ENCODE measurements at places on chromosomes 13 and 19.

- DNase-seq = no peak
These were observed 228.5 kb upstream of the ARGLU1 start for GRCh38 chr13:106796280-106797047.

GRCh38 chr13:48490241-48490640, 42.6 kb downstream of the RCBTB2 start:
- no peak for DNase-seq

DNA sequence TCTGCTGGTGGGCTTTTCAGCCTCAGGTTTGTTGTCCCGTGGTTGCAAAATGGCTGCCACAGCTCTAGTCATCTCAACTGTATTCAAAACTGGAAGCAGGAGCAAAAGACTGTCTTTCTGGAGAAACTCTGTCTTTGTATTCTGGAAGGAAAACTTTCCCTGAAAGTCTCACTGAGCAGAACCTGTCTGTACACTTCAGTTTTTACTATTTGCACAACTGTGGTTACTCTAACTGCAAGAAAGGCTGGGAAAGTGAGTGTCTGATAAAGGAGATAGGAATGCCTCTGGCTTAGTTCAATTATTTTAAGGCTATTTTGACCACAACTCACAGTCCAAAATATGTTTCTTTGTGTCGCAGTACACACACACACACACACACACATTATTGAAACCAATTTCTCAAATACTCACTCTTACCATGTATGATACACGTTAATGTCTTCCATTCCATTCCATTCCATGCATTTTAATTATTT, 49.7 kb upstream of the EHD2 start:
- no peak for DNase-seq

GRCh38 chr13:80010846-80011245, 330.1 kb downstream of the SPRY2 start:
- no peak for DNase-seq

GRCh38 chr13:20057214-20057613, 98.7 kb downstream of the ZMYM2 start:
- no peak for DNase-seq

- DNase-seq = no peak
These were observed 740.1 kb upstream of the SPRY2 start for GRCh38 chr13:81080911-81081454.

DNA sequence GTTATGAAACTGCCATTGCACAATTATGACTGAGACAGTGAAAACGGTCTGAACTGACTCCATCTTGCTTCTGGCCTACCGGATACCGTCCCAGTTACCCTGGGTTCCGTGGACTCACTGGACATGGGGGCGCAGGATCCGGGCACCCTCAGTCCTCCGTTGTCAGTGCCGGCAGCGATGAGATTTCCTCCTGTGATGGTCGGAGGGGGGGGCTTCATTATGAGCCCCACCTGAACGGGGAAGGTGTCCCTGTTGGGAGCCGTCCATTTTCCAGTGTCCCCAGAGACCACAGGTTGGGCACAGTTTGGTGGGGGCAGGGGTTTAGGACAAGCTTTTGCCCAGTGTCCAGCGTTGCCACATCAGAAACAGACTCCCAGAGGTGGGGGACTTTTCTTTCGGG, 23.4 kb downstream of the TMEM255B start:
- no peak for DNase-seq

- no peak for DNase-seq
These were observed 5.1 kb upstream of the MKNK2 start for GRCh38 chr19:2055931-2056836.

DNA sequence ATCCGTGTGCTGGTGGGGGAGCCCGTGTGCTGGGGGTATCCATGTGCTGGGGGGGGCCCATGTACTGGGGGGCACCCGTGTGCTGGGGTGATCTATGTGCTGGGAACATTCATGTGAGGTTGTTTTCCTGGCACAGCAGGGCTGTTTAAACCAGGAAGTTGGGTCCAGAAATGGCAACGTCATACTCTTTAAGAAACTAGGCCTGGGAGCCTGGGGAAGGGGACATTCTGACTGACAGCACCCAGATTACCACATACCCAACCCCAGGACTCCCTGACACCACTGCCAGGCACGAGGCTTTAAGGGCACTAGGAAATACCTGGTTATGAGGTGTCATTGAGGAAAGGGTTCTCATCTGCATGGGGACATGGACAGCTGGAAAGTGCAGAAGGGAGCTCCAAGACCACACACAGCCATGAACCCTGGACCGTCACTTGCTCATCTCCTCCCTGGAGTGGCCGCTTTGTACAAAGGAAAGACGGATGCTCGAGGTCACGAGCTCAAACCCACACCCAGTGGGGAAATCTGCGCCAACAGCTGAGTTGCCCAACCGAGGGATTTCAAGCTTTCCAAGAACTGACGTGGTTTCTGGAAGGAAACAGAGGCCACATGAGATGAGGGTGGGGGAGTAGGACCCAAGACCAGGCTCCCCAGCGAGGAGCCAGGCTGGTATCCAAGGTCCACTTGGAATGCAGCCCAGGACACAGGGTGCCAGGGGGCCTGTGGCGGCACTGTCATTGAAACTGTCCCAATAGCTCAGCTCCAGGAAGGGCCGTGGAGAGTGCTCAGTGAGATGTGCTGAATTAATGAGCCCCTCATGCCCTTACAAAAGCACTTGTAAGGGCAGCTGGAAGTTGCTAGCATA, 40.9 kb downstream of the RAB20 start:
- no peak for DNase-seq

- DNase-seq = no peak
These were observed 428.6 kb downstream of the RFC3 start for GRCh38 chr13:34246511-34246910.

- DNase-seq = no peak
These were observed 10.9 kb downstream of the ZNF549 start for GRCh38 chr19:57537953-57538547.

GRCh38 chr13:33536601-33537000, 251.0 kb upstream of the STARD13 start:
- no peak for DNase-seq

GRCh38 chr19:18939922-18940768, 872 bp downstream of the HOMER3 start:
- DNase-seq = no peak

- DNase-seq = peak; percentile 43
These were observed 14.0 kb upstream of the TUBB4A start for GRCh38 chr19:6516018-6516658.

DNA sequence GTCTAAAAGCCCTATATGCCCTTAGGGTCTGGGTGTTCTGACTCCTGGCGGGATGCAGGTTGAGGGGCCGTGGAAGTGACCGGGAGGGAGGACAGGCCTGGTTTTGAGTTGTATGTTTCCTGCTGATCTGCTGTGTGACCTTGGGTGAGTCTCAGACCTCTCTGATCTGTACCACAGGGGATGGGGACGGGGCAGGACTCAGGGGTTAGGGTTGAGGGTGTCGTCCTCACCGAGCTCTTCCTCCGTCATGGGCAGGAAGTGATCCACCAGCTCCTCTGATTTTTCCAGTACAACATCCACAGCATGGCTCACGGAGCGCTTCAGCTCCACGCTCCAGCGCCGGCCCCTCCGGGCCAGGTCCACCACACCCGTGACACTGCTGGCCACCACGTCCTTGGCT, 6.2 kb downstream of the PLIN5 start:
- no peak for DNase-seq

- peak; percentile 34 for DNase-seq
These were observed 57.3 kb downstream of the CEBPG start for GRCh38 chr19:33430674-33431277.

DNA sequence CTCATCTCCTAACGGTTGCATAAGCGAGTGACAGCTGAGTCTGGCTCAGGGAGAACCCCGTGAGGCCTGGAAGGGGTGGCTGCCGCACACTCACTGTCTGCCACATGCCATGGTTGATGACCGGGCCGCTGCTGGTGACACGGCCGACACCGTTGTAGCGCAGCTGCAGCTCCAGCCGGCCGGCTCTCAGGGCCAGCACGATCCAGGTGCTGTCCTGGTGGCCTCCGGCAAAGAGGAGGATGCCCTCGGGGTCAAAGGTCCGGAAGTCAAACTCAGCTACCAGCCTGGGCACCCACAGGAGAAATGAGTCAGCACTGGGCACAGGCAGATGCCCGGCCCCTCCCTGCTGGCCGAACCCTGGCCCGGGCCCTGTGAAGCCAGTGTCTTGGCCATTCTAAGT, 31.7 kb downstream of the GAS6 start:
- no peak for DNase-seq

DNA sequence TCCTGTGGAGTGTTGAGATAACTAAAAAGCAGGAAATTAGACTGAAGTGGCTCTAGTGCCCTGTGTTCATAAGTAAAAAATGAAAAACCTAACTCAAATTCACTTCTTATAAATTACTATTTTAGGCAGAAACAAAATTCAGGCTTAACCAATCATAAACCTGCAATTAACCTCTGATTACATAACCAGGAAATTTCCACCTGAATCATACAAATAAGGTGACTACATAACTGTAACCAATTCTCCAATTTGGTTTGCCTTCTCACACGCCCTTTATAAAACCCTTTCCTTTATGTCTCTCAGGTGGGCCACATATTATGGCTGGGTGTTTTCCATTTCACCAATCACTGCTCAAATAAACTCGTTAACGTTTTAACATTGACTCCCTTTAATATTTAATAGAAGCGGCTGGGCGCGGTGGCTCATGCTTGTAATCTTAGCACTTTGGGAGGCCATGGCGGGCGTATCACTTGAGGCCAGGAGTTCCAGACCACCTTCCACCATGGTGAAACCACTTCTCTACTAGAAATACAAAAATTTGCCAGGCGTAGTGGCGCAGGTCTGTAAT, 22.9 kb upstream of the ZNF724 start:
- no peak for DNase-seq

GRCh38 chr13:85659493-85659892, 139.7 kb downstream of the SLITRK6 start:
- no peak for DNase-seq

- no peak for DNase-seq
These were observed 28.5 kb downstream of the ZNF266 start for GRCh38 chr19:9406798-9407352.

- DNase-seq = no peak
These were observed 7.8 kb downstream of the SLC7A10 start for GRCh38 chr19:33217881-33218280.

- no peak for DNase-seq
These were observed 10.9 kb downstream of the KASH5 start for GRCh38 chr19:49398931-49399330.

DNA sequence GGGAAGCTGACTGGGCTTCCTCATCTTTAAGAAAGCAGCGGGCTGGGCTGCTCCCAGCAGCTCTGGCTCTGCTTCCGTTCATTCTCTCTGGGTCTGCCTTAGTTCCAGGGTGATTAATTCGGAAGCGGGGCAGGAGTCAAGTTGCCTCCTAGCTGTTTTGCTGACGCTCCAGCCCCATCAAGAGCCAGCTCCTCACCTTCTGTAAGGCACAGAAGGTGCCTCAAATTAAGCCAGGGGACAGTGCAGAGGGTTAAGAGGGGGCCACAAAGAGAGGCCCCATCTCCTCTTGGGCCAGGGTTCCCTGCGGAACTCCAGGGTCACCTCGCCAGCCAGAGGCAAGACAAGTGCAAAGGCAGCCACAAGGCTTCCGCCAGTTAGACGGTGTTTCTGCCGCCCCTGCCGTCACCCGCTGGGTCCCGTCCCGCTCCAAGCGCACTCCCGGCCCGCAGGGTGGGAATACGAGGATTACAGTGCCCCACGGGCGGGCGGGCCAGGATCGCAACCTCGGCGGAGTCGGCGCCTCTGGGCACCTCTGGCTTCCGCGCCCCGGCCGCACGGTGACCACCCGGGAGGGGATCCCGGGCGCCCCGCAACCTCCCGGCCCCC, 508 bp downstream of the SLC15A1 start:
- no peak for DNase-seq

DNA sequence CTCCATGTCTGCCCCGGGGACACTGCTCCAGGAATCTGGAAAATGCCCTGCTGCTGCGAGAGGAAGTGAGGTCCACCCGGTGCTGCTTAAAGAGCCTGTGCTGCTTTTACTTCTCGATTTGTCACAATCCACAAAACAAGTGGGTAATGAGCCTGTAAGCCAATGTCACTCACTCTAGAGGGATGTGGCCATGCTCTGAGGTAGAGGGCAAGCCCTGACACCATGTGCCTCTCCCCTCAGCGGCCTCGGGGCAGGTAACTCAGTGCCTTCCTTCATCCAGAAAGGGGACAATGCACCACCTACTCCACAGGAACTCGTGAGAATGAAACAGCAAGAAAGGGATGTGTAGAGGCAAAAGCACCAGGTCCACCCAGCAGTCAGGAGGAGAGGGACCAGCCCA, 106.2 kb downstream of the TUBA3C start:
- DNase-seq = no peak

GRCh38 chr19:338421-338820, 6.2 kb downstream of the MIER2 start:
- no peak for DNase-seq

GRCh38 chr19:55646889-55647731, 902 bp upstream of the CCDC106 start:
- no peak for DNase-seq

DNA sequence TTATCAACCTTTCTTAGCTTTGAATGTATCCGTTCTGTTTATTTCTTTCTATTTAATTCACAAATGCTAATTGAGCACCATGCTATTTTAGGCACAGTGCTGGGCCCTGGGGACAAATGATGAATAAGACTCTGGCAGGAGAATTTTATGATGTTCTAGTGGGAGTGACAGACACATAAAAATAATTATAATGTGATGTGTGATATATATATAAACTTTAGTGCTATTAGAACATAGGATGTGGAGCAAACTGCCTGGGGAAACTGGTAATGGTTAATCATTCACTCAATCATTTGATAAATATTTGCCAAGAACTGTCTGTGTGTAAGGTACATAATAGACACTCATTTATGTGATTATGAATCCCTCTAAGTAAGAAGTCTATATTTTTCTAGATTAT, 50.7 kb upstream of the FRY start:
- no peak for DNase-seq
